ENCODE measurements at places on chromosomes 12 and 14.

- no peak for DNase-seq
Observed at GRCh38 chr12:101963697-101964096, 86.3 kb downstream of the DRAM1 start.

DNA sequence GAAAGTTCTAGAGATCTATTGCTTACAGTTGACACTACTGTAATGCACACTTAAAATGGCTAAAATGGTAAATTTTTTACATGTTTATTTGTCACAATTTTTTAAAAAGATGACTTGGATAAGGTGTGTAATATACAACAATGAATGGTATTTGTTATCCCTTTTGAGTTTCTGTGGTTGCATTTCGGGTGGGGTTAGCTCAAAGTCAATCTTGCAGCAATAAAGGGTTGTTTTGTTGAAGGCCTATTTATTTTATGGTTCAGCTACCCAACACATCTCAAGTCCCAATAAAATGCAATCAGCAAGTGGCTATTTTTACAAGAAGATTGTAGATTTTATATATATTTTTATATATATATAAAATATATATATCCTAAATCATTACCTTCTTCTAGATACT lies 22.1 kb downstream of the SNRPF start:
- DNase-seq: no peak

GRCh38 chr12:40248585-40249297 lies 23.9 kb downstream of the LRRK2 start:
- DNase-seq: no peak

DNA sequence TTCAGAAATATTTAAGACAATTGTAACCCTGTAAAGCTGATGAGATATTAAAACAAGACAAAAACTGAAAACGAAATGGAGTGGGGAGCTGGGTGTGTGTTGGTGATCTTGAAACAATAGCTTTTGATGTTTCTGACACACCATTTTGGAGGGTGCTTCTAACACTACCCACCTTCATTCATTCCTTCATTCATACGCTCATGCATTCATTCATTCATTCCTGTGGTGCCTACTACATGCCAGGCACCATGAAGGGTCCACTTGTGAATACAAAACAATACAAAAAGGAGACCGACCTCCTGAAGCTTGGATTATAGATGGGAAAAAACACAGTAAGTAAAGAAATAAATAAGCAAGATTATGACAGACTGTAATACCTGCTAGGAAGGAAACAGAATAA lies 60.5 kb downstream of the FOXN3 start:
- DNase-seq: no peak

GRCh38 chr14:92492258-92492657 lies 21.3 kb upstream of the RIN3 start:
- DNase-seq: no peak

GRCh38 chr12:70966996-70967790 lies 46.7 kb upstream of the PTPRR start:
- DNase-seq: no peak

DNA sequence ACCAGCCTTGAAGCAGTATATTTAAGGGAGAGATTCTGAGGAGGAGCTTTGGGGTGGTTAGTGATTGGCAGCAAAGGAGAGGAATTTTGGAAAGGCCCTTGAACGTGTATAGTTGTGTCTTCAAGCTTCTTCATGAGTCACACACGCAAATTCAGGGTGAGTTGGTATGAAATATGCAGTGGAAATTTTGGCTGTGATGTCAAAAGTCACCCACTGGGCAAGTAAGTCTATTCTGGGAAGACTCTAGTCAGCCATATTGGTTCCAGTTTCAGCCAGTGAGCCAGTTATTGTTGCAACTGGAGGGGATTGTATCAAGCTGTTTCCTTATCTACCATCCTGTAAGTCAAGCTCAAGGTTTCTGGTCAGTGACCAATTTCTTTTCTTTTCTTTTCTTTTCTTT lies 32.0 kb upstream of the VASH1 start:
- no peak for DNase-seq

GRCh38 chr14:23572836-23573235 lies 5.2 kb upstream of the AP1G2 start:
- no peak for DNase-seq

- DNase-seq: no peak
Observed at GRCh38 chr12:62434494-62435302, 31.9 kb upstream of the MON2 start.

DNA sequence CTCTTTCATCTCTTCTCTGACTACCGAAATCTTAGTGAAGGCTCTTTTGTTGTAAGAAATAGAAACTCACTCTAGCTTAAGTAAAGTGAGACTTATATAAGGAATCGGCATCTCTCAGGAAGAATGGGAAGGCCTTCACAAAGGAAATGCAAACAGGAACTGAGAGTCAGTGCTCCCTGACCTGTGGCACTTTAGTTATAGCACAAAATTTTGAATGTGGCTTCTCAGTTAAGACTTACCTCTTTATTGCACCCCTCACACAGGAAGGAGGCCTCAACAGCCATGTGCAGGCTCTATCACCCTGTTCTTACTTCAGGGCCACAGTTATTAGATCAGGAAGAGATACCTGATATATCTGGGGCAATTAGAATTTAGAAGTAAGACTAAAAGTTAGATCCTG lies 224.7 kb upstream of the EGLN3 start:
- no peak for DNase-seq

DNA sequence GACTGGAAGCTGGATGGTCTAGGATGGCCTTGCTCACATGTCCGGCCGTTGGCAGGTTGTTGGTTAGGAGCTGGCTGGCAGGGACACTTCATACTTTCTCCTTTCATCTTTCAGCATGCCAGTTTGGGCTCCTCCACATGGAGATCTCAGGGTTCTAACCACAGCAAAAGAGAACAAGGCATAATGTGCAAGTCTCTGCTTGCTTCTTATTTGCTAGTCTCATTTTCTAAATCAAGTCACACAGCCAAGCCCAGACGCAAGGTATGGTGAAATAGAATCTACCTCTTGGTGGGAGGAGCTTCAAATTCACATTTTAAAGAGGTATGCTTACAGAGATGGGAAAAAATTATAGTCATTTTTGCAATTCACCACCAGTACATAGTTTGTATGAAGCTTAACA lies 69.1 kb upstream of the NAP1L1 start:
- DNase-seq: no peak

DNA sequence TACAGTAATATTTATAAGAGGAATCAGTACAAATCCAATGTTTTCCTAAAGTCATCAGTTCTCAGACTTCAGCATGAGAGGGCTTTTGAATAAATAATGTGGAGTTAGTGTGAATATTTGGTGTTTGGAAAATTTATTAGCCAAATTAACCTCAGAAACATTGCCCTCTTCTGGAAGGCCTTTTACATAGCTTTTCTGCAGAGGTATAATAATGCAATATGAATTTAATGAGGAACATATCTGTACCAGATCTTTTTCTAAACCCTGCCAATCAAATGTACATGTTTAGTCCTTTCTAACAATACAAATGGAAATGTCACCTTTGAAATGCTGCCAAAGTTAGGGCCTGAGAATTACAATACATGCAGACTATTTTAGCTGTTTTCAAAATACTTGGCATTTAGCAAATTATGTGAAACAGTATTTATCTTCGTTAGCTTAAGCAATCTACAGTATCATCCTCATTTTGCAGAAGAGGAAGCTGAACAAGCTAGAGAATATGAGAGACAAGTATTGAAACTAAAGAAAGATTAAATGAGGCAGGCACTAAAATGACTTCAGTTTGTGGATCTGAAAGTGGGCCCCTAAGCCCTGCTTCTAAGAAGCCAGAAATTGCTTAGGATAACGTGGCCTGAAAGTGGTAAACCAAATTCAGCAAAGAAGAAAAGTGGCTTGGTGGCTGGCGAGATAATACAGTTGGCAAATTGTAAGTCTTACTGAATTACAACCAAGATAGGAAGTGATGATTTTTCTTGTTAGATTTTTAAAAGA lies 60.4 kb upstream of the MANSC4 start:
- DNase-seq: no peak

DNA sequence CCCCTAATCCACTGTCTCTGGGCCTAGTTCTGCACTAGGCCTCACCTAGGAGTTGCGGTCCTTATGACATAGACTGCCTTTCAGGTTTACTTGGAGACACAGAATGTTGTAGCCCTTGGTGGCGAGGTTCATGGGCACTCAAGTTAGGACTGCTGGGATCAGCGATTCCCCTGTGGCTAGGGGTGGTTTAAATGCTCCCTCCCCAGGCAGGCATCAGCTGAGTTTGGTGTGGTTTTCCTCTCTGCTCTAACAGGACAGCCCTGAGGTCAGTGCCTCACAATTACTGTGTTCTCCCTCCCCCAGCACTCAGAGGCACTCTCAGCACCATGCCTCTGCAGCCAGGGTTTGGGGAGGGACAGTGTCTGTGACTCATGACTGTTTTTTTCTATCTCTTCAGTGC lies 22.2 kb upstream of the RDH16 start:
- DNase-seq: peak; percentile 66

GRCh38 chr12:64137117-64137516 lies 85.0 kb downstream of the KICS2 start:
- no peak for DNase-seq

DNA sequence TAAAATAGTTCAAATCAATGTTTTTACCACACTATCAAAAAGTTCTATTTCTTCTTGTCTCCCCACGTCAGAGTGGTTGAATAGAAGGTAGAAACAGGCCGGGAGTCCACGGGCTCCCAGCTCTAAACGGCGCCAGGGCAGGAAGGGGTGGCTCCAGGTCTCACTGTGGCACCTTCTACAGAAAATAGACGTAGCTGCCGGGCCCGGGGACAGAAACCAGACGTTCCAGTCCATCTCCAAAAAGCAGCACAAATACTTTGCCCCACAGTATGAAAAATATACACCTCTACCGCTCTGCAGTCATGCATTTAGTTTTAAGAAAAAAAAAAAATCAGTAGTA lies 30.9 kb downstream of the CCNK start:
- no peak for DNase-seq

- no peak for DNase-seq
Observed at GRCh38 chr12:107163413-107163812, 70.1 kb upstream of the CRY1 start.

GRCh38 chr14:64950889-64951288 lies 8.3 kb upstream of the GPX2 start:
- DNase-seq: peak; percentile 87

DNA sequence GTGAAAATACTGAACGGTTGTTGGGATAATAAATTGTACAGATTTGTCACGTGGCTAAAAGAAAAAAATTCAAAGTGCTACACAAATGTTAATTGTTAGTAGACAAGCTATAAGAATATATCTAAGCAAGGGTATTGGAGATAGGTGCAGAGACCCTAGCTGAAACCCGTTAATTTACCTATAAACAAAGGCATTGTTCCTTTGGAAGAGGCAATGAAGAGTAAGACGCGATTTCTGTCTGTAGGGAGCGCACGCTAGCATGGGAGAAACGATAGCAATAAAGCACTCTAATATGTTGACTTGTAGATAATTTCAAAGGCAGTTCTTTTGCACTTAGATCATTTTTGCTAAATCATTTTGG lies 565 bp downstream of the CCDC77 start:
- DNase-seq: no peak

- no peak for DNase-seq
Observed at GRCh38 chr12:90652280-90652679, 302.7 kb downstream of the CCER1 start.

DNA sequence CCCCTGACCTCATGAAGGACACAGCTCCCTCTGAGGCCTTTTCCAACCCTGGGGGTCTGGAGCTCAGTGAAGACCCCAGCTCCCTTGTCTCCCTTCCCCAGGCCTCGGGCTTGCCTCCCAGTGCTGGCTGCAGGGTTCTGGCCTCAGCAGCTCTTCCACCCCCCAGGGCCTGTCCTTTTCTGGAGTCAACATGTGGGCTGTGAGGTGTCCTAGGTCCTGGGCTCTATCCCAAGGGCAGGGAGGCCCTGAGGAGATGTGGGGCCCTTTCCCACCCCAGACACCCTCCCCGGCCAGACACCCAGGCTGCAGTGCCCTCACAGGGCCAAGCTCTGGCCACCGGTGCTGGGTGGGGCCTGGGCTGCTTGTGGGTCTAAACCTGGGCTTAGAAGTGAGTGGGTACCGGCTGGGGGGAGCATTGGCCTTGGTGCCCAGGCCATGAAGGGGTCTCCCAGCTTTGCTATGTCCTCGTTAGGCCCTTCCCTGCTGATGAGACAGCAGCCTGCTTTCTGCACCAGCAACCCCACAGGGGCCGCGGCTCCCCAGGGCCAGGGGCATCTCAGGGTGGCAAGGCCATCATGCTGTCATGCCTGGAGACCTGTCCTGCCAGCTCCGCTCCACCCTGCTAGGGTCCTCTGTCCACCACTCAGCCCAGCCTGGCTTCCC lies 2.7 kb upstream of the CRIP2 start:
- DNase-seq: no peak

GRCh38 chr12:116492703-116493324 lies 66.4 kb upstream of the MAP1LC3B2 start:
- no peak for DNase-seq

- DNase-seq: no peak
Observed at GRCh38 chr14:80364274-80364673, 153.0 kb upstream of the DIO2 start.
